ENCODE measurements at places on chromosomes 12 and 14.
A peak's percentile ranks its signal among the peaks of the same experiment; 100 is the strongest.

GRCh38 chr14:55274751-55275150, 3.5 kb downstream of the FBXO34 start:
- peak; percentile 53 for DNase-seq

- peak; percentile 15 for DNase-seq
Measured at GRCh38 chr12:51056242-51056641, 8.1 kb downstream of the LETMD1 start.

DNA sequence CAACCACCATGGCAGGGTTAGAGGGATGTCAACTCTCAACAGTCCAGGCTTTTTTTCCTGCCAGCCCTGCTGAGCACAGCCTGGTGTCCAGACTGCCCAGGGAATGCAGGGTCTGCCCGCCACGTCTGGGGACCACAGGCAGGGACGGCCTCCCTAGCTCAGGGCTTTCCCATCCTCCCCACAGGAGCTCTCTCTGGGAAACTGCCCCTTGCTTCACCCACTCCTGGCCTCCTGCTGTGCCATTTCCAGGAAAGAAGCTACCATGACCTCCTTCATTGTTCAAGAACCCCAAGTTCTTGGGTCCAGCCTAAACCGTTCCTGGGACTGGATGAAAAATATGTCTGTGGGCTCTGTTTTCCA, 4.8 kb downstream of the SCNN1A start:
- DNase-seq, result no peak

DNA sequence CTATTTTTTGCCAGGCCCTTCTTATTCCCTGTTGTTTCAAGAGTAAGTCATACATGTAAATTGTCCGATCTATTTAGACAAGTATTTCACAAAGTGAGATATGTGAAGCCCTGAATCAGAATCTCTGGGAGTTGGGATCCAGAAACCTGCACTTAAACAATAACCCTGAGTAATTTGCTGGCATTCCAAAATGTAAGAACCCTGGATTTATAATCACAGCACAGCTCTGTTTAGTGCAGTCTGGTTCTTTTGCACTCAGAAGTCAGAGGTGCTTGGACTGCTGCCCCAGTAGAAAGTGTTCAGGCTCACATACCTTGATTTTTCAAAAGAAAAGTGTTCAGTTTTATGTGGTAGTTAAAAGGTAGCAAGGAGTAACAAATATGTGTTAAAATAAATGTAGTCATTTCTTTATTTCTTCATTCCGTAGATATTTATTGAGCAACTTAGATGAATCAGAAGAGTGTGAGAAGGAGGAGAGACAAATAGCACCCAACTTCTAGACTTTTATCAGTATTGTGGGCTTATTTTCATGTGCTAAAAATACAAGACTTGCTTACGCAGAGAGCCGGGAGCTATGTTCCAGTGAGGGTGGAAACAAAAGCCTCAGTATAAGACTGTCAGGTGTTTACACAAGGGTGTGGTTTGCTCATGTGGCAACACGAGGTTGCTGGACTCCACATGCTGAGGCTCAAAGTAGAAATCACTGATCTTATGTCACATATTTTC, 70.1 kb downstream of the SYNE2 start:
- peak; percentile 57 for DNase-seq

DNA sequence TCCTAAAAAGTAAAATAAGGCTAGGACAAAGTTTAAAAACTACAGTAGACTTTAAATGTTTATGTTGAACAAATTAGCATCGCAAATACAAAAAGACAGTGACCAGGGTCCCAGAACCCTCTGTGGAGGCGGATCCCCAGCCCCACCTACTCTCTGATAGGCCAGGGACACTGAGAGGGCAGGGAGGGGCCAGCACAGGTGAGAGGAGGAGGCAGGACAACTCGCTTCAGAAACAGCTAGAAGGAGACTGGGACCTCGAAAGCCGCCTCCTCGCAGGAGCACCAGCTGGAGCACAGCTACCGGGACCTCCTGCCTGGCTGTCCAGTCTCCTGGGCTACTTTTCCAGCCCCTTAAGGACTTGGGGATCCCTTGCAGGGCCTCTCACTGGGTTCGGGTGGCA, 992 bp downstream of the DNAH10 start:
- no peak for DNase-seq

GRCh38 chr12:1618489-1618888, 10.5 kb upstream of the WNT5B start:
- no peak for DNase-seq

- DNase-seq, result peak; percentile 52
Measured at GRCh38 chr12:55996201-55996714, 818 bp upstream of the SUOX start.

DNA sequence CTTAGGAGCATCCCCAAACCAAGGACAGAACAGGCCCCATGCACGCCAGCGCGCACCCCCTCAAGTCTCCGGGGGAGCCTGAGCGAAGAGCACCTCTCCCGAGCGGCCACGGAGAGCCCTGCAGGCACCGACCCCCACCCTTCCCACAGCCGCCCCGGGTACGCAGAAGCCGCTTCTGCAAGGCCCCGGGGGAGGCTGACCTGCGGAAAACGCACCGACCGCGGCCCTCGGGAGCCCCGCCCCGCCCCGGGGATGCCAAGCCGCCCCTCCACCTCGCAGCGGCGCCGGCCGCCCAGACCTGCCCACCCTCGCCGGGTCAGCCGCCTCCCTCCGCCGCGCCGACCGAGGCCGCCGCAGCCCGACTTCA, 385 bp downstream of the CAPRIN2 start:
- DNase-seq, result peak; percentile 0

- no peak for DNase-seq
Measured at GRCh38 chr14:30958555-30959407, 66.7 kb upstream of the AP4S1 start.

- DNase-seq, result no peak
Measured at GRCh38 chr14:77110286-77110685, 12.2 kb downstream of the CIPC start.

DNA sequence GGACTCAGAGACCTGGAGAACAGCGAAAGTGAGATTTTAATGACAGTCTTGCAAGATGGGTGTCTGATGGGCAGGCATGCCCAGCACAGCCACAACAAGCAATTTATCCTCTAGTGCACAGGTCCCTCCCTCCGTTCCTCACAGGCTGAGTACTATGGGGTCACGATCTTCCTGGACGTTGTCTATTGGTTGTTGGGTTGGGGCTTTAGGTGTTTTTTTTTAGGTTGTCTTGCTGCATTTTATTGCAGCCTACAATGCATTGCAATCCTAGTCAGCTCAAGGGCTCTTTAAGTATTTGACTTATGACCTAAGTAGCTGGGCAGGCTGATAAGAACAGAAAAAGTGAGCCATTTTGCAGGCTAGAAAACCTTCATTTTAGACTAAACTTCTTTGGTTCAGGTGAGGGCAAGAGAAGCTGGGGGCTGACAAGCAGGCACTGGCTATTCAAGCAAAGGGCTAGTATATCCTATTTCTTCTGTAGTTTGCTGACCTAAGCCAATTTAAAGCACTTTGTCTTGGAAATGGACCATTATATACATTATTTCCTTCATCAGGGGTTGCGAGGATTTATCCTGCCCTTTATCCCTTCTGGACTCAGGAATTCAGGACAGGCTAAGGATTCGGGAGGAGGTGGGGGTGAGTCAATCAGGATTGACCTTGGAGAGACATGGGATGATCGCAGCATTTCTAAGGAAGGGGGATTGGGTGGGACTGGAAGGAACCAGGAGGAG, 6.0 kb downstream of the KRT7 start:
- DNase-seq, result no peak

GRCh38 chr14:104102282-104102914, 16.9 kb downstream of the ASPG start:
- DNase-seq, result no peak

- DNase-seq, result no peak
Measured at GRCh38 chr12:124006085-124006845, 33.2 kb downstream of the ZNF664 start.

GRCh38 chr12:131218026-131218922, 264.6 kb downstream of the ADGRD1 start:
- DNase-seq, result no peak

- no peak for DNase-seq
Measured at GRCh38 chr14:50985124-50985858, 41.0 kb upstream of the PYGL start.

DNA sequence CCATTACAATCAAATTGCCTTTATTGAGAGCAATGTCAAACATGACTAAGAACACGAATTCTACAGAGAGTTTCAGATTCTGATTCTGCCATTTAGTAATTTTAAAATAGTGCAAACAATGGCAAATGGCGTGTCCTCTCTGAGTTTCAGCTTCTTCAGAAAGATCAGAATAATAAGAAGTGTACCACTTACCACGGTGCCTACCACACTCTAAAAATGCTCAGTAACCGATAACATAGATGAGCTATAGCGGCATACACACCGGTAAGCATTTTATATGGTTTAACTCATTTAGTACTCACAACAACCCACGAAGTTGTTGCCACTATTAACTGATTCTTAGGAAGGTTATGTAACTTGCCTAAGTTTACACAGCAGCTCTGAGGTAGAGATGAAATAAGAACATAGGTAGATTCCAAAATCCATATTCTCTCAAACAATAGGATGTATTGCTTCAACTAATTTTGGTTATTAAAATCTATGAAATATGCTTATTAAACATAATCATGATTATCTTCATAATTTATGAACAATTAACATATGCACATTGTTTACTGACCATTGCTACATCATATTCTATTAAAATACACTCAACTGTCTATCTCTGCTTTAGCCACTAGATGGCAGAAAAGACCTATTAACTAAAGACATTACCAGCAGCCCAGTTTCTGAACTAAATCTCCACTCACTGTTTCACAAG, 38.3 kb downstream of the SLC6A15 start:
- DNase-seq, result peak; percentile 16

GRCh38 chr12:100940503-100940902, 145.9 kb downstream of the ANO4 start:
- no peak for DNase-seq

DNA sequence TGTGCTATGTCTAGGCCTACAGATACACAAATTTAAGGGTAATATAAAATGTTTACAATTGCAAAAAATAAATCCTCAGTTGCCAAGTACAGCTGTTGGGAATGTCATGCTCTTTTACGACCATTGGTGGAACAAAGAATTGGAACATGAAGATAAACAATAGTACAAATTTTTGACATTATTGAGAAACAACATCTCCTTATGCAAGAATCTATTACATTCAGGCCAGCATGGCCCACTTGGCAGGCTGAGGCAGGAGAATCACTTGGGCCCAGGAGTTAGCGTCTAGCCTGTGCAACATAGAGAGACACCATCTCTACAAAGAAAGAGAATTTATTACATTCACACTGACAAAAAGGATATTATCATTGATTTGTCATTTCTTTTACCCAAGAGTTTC, 135.9 kb upstream of the NTF3 start:
- no peak for DNase-seq
